NCI-H446 (cell line): ENCODE measurements at places on chromosomes 4 and X.

DNA sequence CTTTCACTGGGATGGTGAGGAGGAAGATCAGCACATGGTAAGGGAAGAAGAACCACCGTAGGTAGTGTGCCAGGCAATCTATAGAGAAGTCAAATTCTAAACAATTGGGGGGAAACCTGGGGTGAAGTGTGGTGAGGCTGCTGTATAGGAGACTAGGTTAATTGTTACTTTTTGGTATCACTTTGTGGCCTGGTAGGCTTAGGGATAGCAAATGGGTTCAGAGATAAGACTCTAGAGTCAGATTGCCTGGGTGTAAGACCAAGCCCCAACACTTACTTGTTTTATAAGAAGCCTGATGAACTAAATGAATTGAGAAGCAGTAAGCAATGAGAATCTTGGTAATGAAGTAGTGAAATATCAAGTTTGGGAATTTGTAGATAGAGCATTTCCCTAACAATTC is 8.7 kb downstream of the SMAD1 start:
- no peak for DNase-seq

- no peak for DNase-seq
These were observed 12.5 kb downstream of the SYTL5 start for GRCh38 chrX:38018766-38019425.

- DNase-seq = no peak
These were observed 1492.7 kb upstream of the IGFBP7 start for GRCh38 chr4:58602731-58603359.

- peak; percentile 93 for DNase-seq
These were observed 201.4 kb downstream of the CCSER1 start for GRCh38 chr4:90328558-90328957.

- no peak for DNase-seq
These were observed 7.9 kb downstream of the TRPC3 start for GRCh38 chr4:121943941-121944340.

DNA sequence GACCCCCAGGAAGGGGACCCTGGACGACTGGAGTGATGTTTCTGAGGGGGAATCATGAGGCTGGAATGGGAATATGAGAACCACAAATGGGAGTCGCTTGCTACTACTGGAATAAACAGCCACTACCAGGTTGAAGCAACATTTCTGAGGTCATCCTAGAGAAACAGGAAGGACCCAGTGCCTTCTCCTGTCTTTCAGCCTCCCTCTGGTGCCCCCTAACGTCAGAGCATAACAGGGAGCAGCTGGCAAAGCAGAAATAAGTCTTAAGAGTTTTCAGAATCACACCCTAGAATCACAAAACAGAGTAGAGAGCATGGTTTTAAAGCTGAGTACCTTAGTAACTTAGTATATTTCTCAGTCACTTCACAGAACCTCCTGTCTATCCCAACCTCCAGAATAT is 347.8 kb upstream of the PITX2 start:
- DNase-seq = peak; percentile 38

GRCh38 chr4:79163981-79164490 is 161.8 kb downstream of the NAA11 start:
- no peak for DNase-seq

- no peak for DNase-seq
These were observed 9.2 kb upstream of the GYG2 start for GRCh38 chrX:2819345-2820135.

- no peak for DNase-seq
These were observed 149.8 kb upstream of the ARHGEF9 start for GRCh38 chrX:63934791-63935190.

DNA sequence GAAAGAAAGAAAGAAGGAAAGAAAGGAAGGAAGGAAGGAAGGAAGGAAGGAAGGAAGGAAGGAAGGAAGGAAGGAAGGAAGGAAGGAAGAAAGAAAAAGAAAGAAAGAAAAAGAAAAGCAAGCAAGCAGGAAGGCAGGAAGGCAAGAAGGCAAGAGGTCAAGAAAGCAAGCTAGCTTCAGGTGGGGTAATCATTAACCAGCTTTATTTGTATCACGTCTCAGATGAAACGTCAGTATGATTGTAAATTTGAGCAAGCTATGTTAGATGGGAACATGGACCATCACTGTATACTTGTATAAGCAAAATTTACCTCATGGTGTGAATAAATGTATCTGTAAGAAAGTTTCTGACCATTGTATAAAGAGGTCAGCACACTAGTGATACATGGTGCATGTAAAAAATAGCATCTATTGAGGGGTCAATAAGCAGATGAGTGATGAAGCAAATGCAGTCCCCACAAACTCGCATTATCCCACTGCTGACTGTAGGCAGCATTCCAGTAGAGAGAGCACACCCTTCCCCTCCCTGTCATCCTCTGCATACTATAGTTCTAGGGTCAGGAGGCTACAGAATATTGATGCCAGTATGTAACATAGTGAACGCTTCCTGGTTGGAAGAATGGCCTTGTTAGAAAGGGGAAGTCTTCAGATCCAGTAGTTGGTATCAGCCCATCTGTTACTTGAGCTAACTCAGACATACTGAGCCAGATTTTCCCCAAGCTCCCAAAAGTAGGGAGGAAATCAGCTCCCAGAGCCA is 16.5 kb upstream of the KLHL34 start:
- no peak for DNase-seq

DNA sequence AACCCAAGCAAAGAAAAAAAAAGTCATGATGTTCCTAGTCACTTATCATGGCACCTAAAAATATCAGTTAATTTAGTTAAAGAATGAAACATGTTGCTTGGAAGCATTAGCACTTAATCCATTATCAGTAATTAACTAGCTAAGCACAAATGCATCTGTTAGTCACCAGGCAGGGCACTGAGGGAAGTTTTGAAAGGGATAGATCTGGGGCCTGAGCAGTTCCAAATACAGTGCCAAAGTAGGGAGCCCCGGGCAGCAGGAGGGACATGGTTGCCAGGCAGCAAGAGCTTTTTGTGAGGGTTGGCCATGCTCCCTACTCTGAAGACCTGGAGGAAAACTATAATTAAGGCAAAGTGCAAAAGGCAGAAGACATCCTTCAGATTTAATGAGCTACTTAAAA is 62.0 kb downstream of the PHKA1 start:
- no peak for DNase-seq
